ENCODE measurements at places on chromosomes 12 and 14. TPM values are rescaled to one million over a fixed set of nuclear protein-coding genes. Genes with fewer than 3 reads are reported as not detected.
A peak's percentile ranks its signal among the peaks of the same experiment; 100 is the strongest.

DNA sequence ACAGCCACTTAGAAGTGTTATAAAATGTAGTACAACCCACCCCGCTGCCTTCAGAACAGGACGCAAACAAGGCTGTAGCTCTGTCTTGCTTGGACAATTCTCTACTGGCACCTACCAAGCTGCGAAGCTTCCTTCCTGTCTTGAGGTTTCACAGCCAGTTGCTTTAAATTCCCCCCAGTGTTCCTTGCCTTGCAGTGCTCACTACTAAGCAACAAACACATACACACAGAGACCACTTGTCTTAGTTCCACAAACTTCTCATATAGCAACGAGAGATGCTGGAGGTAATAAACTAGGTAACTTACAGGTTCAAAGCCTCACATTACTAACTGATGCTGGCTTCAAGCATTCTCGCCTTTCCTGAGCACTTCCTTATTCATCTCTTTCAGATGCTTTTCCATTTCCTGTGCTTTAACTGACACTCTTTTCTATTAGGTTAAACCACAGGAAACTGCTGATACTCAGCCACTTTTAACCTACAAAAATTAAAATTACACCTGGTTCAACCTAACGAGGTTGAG, 91.5 kb upstream of the PTGDR start:
- no peak overlapping the region for H3K27ac ChIP-seq
- H3K36me3 ChIP-seq = no peaks in the 10 kb centered on the region
- no peak overlapping the region for H3K4me3 ChIP-seq
- H3K27me3 ChIP-seq = no peaks in the 10 kb centered on the region
- no peak for DNase-seq

DNA sequence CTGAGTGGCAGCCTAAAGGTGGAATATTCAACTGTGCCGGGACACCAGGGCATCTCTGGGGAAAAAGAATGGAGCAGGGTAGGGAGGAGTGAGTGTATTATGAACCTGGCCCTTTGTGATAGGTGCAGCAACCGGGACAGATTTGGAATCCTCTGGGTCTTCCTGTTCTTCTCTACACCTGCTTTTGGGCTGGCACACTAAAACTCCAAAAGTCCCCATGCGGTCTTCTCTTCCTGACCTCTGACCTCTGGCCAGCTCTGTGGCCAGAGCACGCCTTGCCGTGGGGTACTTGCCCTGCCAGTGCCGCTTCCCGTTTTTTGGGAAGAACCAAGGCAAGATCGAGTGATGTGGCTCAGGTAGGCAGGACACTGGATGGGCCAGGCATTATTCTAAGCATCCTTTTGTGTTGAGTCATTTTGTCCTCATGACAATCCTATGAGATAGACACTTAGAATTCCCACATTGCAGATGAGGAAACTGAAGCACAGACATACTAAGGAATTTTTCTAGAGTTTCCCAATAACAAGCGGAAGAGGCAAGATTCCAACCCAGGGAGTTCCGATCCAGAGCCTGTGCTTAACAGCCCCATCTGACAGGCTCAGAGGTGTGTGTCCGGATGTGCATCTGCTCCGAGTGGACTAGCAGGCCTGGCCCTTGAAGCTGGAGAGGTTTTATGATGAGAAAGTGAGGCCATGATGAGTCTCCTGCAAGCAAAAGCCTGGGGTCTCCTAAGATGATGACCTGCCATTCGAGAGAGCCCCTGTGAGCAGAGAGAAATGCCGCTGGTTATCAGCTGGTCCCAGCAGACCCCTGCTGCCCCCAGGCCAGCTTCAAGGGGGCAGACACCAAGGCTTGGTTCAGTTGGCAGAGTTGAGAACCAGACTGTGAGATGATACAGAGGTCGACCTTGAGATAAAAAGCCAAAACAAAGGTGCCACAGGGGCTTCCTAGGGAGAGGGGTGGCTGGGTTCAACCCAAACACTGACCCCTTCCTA, 67.9 kb upstream of the ESRRB start:
- H3K4me3 ChIP-seq = no peak overlapping the region
- H3K27ac ChIP-seq = no peak overlapping the region
- H3K36me3 ChIP-seq = no peaks in the 10 kb centered on the region
- peak; percentile 49 for DNase-seq

KLRC1 gene
- not detected for total RNA-seq

MYF6 gene
- total RNA-seq = 0.28 TPM

- DNase-seq = no peak
- peak overlapping the region; percentile 56 for H3K27ac ChIP-seq
- no peak overlapping the region for H3K4me3 ChIP-seq
Measured at GRCh38 chr14:76938092-76938500, 90.4 kb downstream of the IRF2BPL start.

GRCh38 chr12:857611-858010, 91.9 kb downstream of the RAD52 start:
- peak overlapping the region; percentile 21 for H3K27ac ChIP-seq
- no peaks in the 10 kb centered on the region for H3K27me3 ChIP-seq
- no peak overlapping the region for H3K4me3 ChIP-seq
- H3K4me1 ChIP-seq = peaks cover 16% of the 10 kb centered on the region
- DNase-seq = peak; percentile 65

GRCh38 chr12:96170328-96170727, 23.8 kb upstream of the ELK3 start:
- no peaks in the 10 kb centered on the region for H3K27me3 ChIP-seq
- no peaks in the 10 kb centered on the region for H3K36me3 ChIP-seq
- no peak overlapping the region for H3K4me3 ChIP-seq
- no peak for DNase-seq
- H3K27ac ChIP-seq = no peak overlapping the region

- no peak overlapping the region for H3K27ac ChIP-seq
- H3K4me1 ChIP-seq = no peaks in the 10 kb centered on the region
- DNase-seq = no peak
- no peaks in the 10 kb centered on the region for H3K27me3 ChIP-seq
- H3K36me3 ChIP-seq = no peaks in the 10 kb centered on the region
Measured at GRCh38 chr12:72304751-72305150, 32.6 kb downstream of the TRHDE start.

B4GALNT1 gene
- 3.5 TPM for total RNA-seq

TAS2R31 gene
- total RNA-seq = 0.59 TPM

- H3K36me3 ChIP-seq = no peaks in the 10 kb centered on the region
- no peak for DNase-seq
- no peaks in the 10 kb centered on the region for H3K4me1 ChIP-seq
- H3K4me3 ChIP-seq = no peak overlapping the region
- H3K27me3 ChIP-seq = no peaks in the 10 kb centered on the region
Measured at GRCh38 chr14:59278111-59278510, 89.6 kb downstream of the DAAM1 start.

DNA sequence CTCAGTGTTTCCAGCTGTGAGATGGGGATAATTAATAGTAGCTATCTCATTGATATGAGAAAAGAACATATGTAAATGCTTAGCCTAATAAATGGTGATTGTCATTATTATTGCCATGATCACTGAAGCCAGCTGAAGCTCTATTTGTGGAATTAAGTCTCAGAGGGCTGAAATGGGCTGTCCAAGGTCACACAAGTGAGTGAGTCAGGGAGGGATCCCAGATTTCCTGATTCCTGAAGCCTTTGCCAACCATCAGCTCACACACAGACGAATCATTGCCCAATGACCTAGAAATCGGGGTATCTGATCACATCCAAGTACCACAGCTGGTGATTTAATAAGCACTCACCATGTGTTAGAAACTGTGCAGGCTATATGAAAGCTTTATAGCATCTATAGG, 21.6 kb upstream of the TMEM229B start:
- H3K27ac ChIP-seq = no peak overlapping the region
- H3K27me3 ChIP-seq = no peaks in the 10 kb centered on the region
- no peak overlapping the region for H3K4me3 ChIP-seq
- peaks cover 6% of the 10 kb centered on the region for H3K4me1 ChIP-seq
- H3K36me3 ChIP-seq = no peaks in the 10 kb centered on the region

GPX2 gene
- total RNA-seq = not detected

- peaks cover 4% of the 10 kb centered on the region for H3K27me3 ChIP-seq
- no peak for DNase-seq
- H3K36me3 ChIP-seq = no peaks in the 10 kb centered on the region
- peaks cover 13% of the 10 kb centered on the region for H3K4me1 ChIP-seq
- no peak within 1 kb of the TSS for H3K27ac ChIP-seq
Measured at GRCh38 chr12:108129017-108129812, at the start of gene WSCD2. Gene WSCD2, plus strand, starts transcription at chr12:108129288. Its CDS starts 66,545 bp downstream, at chr12:108195833.

DNA sequence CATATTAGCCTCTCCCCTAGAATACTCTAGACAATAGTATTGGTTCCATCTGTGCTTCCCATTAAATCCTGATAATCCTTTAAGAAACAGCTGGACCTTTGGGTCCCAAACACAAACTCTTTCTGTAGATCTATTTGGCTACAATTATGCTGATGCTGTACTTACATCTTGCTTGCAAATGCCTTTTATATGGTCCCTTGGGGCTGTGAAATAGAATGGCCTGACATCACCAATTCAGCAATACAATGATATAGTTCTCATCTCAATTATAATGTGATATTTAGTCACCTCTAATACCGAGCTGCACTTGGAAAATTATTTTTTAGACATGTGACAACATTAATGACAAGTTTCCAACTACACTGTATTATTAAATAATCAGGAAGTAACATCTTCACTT, 261.5 kb downstream of the SOX5 start:
- no peak for DNase-seq
- no peaks in the 10 kb centered on the region for H3K36me3 ChIP-seq
- no peaks in the 10 kb centered on the region for H3K4me1 ChIP-seq
